ENCODE measurements at places on chromosomes 6 and 20. TPM values are rescaled to one million over a fixed set of nuclear protein-coding genes. Genes with fewer than 3 reads are reported as not detected.

- DNase-seq: peak; percentile 24
Observed at GRCh38 chr6:107080036-107080435, 35.3 kb downstream of the BEND3 start.

DNA sequence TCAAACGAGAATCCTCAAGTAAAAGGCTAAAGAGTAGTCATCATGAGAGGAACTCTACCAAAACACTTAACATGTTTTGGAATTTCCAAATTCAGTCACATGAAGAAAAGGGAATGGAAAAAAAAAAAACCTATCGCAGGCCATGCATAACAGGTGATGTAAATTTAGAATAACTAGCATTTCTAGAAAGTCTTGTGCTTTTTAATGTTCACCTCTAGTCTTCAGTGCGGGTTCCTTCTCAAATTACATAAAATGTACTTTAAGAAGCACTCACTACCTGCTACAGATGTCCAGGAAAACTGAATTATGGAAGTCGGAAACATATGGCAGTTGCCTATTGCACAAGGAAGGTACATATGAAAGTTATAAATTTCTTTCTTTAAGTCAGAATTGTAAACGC, 6.1 kb upstream of the TBX18 start:
- no peak for DNase-seq

- DNase-seq: no peak
Observed at GRCh38 chr6:16179970-16180431, 51.1 kb downstream of the MYLIP start.

DNA sequence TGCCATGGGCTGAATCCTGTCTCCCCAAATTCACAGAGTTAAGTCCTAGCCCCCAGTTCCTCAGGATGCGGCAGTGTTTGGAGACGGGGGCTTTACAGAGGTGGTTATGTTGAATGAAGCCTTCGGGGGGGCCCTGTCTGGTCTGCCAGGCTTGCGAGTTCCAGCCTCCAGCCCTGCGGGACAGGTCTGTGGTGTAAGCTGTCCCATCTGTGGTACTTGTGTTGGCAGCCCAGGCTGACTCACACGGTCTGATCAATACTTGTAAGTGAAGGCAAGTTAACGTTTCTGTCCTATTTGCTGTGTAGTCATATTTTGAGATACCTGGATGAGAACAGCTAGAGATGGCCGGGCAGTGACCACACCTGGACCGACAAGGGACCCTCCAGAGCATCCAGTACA, 51.8 kb upstream of the GPR31 start:
- no peak for DNase-seq

DNA sequence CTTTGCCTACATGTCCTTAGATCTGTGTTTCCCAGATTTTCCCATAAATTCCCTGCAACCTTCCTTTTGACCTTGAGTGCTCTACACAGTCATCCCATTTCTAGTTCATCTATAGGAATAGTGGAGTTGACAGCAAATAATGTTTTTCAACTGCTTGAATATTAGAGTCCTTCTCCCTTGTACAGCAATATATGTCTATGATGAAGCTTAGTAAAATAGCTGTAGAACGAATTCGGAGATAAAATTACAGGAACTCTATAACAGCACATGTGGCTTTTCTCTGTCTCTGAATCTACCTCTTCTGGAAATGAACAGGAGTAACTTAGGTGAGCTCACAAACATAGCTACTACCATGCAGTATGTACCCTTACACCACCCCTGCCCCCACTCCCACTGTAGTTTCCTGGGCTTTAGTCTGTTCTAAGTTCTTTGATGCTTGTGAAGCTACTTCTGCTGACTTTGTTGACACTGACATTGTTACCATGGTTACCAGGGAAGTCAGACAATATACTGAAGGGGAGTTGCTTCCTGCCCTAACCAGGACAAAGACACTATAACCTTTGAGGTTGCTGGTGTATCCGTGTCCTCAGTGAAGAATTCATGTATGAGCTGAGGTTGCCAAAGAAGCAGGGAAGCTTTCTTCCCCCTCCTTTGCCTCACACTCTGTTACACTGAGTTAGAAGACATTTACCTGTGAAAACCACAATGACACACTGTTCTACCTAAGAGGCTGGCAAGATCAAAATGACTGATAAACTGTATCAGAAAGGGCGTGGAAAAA, 35.8 kb upstream of the SHLD1 start:
- no peak for DNase-seq

- no peak for DNase-seq
Observed at GRCh38 chr20:39433466-39433865, 471.3 kb downstream of the DHX35 start.

- DNase-seq: no peak
Observed at GRCh38 chr20:58306421-58307261, 2.9 kb upstream of the RAB22A start.

DNA sequence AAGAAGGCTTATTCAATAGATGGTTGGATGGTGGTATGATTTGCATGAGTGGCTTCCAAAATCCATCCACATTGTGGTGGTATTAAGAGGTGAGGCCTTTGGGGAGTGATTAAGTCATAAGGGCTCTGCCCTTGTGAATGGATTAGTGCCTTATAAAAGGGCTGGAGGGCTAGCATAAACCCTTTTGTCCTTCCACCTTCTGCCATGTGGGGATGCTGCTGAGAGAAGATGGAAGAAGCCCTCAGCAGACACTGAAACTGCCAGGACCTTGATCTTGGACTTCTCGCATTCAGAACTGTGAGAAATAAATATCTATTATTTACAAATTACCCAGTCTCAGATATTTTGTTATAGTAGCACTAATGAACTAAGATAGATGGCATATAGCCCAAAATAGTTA, 27.8 kb upstream of the SRPK1 start:
- no peak for DNase-seq

DNA sequence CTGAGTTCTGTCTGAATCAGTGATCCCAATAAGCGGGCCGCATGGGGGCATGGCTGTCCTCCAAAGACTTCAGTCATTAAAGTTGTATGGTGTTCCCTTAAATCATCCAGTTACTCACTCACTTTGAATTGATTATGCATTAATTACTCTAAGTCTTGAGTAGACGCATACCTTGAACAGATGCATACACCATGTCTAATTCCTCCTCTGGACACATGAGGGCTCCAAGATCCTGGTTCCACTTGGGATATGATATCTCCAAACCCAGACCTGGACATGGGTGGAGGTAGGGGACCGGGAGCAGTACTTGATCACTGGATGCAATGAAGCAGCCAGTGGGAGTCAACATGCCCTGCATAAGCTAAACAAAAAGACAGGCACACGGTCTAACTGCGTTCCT, 204.5 kb downstream of the FNDC1 start:
- DNase-seq: no peak

DNA sequence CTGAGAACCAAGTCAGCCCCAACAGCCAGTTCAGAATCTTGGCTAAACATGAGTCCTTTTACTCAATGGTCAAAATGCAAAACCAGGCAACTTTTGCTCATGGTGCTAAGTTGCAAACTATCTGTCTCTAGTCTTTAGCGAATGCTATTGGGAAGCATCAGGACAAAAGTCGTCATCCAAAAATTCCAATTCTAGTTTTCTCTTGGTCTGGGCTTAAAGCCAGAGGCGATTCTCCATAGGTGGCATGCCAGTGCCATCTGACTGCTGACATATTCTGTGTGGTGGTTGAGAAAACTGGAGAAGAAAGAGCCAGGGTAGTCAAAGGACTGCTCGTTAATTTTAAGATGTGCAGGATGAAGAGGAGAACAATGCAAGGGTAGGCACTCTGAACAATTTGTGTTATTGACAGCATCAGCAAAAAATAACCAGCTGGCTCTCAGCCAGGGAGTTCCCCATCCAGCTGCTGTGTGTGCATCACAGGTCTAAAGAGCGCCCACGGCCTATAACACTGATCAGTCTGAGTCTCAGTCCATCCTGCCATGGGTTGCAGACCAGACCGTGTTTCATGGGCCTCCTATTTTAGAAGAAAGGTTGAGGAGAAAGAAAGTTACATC, 313.6 kb downstream of the ALDH8A1 start:
- DNase-seq: no peak

- DNase-seq: no peak
Observed at GRCh38 chr6:38214159-38214558, 394.6 kb downstream of the ZFAND3 start.

DNA sequence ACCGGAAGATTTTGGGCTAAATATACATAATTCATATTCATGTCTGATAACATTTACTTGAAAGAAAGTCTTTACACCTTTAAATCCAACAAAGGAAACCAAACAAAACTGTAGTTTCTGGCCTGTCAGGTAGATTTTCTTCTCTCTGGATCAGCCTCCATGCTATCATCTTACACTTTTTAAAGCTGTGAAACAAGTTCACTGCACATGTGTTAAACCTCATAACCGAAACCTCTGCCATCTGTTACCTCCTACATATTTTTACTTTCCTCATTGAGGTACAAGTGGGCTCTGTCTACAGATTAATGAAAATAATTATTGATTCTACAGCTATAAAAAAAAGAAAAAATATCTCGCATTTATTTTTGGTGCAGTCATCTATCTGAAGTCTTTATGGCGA, 149.9 kb downstream of the RALGAPA2 start:
- no peak for DNase-seq

DNA sequence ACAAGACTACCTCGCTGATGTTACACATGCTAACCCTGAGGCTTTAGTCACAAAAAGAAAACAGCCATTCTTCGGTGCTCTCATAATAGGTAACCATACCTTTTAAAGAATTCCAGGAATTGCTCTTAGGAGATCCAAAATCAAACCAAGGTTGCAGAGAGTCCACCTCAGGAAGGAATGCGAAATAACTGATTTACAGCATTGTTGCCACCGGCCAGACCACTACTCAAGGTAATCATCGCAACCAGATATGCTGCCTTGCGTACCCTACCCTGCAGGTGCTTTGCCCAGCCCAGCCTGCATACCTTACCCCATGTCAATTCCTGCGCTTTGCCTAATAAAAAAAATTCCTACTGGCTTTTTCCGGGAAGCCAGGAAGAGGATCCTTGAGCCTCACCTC, 27.0 kb downstream of the NUP153 start:
- DNase-seq: no peak

- no peak for DNase-seq
Observed at GRCh38 chr6:47992809-47993208, 118.2 kb downstream of the PTCHD4 start.

DNA sequence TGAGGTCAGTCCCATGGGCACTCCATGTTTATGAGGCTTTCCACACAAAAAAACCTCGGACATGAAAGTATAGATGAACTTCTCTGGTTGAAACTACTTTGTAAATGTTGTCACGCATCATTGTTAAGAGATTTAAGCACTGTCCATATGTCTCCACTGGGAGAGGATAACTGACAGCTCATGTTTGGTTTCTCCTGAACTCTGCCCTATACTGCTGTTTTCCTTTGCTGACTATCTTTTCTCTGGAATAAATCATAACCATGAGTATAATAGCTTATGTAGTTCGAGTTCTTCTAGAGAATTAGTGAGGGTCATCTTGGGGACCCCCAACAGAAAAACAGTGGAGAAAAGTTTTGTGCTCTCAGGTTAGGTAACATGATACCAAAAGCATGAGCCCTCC, 14.3 kb downstream of the THEMIS start:
- DNase-seq: no peak

DNA sequence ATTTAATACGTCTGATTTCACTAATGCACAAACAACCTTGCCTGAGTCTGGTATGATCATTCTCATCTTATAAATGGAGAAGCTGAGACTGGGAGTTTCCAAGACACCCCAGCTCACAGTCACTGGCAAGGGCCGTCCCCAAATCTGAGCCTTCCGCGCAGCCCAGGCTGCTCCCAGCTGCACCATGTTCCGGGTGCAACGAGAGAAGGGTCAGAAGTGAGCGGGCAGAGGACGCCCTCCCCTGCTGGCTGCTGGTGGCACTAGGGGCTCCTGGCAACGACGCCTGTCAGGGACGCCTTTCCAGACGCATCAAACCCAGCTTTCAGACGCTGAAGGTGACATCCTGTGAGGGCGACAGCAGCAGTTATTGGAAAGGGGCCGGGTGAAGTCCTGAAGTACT, 115.3 kb upstream of the PROKR2 start:
- DNase-seq: no peak

DNA sequence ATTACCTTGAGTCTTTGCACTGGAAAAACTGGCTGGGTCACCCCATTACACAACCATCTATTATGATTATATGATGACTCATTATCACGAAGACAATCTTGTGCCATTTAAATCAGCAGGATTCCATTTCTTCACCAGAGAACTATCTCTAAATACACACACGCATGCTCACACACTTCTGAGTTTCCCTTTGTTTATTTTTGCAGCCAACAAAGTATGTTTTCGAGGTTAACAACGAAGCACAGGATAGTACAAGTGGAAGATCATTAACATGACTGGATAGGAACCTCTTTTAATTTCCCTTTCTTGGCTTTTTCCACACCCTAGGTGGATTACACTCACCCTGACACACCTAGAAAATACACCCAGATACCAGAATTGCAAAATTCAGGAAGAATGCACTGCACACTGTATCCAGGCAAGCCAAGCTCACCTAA, 18.9 kb downstream of the PERP start:
- DNase-seq: no peak

DNA sequence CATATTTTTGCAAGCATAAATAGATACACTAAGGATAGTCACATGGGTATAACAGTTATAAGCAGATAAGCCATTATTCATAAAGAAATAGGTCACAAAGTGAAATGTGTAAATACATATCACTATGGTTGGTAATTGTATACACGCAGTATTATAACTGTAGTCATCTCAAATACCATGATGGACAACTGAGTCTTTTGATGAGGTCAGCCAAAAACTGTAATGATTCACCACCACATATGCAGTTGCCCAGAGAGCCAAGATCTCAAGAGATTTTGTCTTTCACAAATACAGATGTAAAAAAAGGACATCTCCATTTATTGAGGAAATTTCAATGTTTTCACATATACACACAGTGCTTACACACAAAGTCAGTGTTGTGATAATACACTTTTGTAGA, 28.3 kb downstream of the ZNF292 start:
- DNase-seq: no peak

DNA sequence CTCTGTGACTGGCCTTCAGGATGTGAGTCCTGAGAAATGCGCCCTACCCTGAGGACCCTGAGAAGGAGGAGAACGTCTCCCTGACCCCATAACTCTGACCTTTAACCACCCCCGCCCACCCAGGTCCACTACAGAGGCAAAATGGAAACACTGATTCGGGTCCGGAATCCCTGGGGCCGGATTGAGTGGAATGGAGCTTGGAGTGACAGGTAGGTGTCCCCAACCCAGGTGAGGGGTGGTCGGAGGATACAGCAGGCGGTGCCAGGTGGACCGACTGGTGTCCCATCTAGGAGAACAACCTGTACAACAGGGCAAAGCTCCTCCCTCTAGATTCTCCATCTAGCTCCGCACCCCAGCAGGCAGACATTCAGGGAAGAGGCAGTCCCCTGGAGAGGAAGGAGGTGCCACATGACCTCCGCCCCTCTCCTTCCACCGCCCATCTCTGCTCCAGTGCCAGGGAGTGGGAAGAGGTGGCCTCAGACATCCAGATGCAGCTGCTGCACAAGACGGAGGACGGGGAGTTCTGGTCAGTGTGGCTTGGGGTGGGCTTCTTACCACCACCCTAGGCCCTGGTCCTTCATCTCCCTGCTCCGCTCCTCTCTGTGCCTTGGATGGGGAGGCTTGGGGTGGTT, 17.6 kb downstream of the CAPN11 start:
- no peak for DNase-seq

- DNase-seq: no peak
Observed at GRCh38 chr6:27994616-27995015, 37.6 kb downstream of the OR2B6 start.

Gene XKR7
- total RNA-seq: not detected

Gene TSBP1
- not detected for total RNA-seq

Gene CYB5R4
- total RNA-seq: 5.1 TPM

Gene PCED1A
- 18.8 TPM for total RNA-seq

Gene IL17F
- not detected for total RNA-seq

Gene OOEP
- total RNA-seq: not detected

Gene CPXM1
- total RNA-seq: not detected

Gene CYP24A1
- total RNA-seq: not detected

Gene TRIM40
- total RNA-seq: not detected

Gene KAT14
- total RNA-seq: 6.0 TPM

Data from right lobe of liver (tissue), 6 donors.